NCI-H2029 treated with DMSO at 0.1 percent for 48 hours (cell line): ENCODE measurements at places on chromosomes 13 and 19.

- no peak for DNase-seq
Observed at GRCh38 chr19:43726736-43727592, 11.1 kb downstream of the IRGC start.

GRCh38 chr13:101552786-101553185 lies 100.3 kb downstream of the ITGBL1 start:
- DNase-seq, result no peak

GRCh38 chr19:17420475-17420924 lies 653 bp downstream of the MVB12A start:
- DNase-seq, result no peak

DNA sequence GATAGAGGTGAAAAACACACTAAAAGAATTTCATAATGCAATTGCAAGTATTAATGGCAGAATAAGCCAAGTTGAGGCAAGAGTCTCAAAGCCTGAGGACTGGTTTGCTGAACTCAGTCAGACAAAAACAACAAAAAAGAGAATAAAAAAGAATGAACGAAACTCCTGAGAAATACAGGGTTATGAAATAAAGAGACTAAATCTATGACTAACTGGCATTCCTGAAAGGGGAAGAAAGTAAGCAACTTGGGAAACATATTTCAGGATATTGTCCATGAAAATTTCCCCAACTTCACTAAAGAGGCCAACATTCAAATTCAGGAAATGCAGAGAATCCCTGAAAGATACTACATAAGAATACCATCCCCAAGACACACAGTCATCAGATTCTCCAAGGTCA lies 47.8 kb downstream of the UBL3 start:
- DNase-seq, result no peak

- no peak for DNase-seq
Observed at GRCh38 chr13:101522607-101523006, 70.1 kb downstream of the ITGBL1 start.

DNA sequence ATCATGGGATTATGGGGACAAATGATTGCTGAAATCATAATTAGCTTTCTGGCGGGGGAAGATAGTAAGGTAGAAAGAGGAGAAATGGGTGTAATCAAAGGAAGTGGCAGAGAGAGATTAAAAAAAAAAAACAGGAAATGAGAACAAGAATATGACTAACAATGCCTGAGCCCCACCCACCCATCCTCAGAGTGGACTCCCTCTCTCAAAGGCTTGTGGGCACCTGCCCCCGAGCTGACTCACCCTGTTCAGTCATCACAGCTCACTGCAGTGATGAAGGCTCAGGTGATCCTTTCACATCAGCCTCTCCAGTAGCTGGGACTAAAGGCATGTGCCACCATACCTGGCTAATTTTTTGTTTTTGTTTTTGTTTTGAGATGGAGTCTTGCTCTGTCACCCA lies 26.4 kb upstream of the TPT1 start:
- DNase-seq, result no peak

- no peak for DNase-seq
Observed at GRCh38 chr19:2782329-2782935, 641 bp downstream of the SGTA start.

- DNase-seq, result no peak
Observed at GRCh38 chr13:41502673-41503072, 45.3 kb downstream of the RGCC start.

- DNase-seq, result no peak
Observed at GRCh38 chr13:113802090-113802531, 43.1 kb downstream of the TMEM255B start.

- no peak for DNase-seq
Observed at GRCh38 chr19:6999933-7000332, 21.3 kb downstream of the MBD3L2B start.

- DNase-seq, result no peak
Observed at GRCh38 chr13:103839460-103839859, 773.2 kb upstream of the SLC10A2 start.

DNA sequence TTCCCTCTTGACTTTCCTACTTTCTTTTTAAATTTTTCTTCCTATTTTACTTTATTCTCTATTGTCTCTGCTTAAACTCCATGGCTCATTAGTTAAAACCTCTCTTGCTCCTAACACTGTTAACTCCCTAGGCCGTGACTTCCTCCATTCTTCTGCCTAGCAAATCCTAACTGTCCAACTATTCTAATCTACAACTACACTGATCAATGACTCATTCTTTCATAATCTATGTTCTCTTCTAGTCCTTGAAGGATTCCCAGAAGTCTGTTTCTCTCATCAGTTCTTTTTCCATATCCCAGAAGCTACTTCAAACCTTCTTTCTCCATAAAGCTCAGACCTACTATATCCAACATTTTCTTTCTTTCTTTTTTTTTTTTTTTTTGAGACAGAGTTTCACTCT lies 66.9 kb downstream of the MICU2 start:
- DNase-seq, result no peak

DNA sequence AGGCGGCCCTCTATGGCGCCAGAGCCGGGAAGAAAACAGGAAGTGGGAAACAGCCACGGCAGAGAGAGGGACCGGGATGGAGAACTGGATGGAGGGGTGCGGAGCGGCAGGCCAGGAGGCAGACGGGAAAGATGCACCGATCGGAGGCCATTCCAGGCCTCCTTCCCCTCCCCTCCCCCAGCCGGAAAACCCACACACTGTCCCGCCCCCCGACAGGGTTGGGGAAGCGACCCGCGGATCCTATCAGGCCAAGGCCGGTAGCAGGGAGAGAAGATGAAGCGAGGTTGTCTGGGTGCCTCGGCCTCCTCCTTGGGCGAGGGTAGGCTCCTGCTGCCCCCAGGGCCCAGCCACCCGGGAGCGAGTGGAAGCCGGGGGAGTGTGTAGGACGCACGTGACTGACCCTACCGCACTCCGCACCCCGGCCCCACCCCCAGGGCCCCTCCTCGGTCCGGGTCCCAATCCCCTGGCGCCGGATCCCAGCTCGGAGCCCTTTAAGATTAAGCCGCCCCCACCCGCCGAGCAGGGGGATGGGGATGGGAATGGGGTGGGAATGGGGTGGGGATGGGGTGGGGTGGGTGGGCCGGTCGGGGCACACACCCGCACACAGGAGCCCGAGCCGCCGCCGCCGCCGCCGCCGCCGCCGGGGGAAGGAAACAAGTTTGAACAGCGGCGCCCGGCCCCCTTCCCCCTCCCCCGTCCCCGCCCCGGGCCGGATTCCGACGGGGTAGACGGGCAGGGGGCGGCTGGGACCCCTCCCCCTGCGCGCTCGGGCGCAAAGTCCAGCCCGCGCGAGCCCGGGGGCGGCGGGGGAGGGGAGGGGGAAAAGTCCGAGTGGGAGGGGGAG lies 1.5 kb downstream of the ERF start:
- no peak for DNase-seq

DNA sequence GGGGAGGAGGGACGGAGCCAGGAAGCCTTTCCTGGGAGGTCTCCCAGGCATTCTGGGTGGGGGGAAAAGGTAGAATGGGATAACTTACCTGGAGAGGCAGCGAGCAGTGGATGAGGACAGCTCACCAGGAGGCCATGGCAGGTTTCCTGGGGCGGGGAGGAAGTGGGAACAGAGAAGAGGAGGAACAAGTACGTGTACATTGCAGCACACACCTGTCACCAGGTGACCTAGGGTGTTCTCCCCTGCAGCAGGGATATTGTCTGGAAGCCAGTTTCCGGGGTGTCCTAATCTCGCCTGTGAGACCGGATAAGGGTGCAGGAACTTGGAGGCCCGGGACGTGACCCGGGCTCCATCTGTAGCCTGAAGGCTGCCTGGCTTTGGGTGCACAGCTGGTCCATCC lies at the start of gene FUT3:
Gene FUT3, minus strand, starts transcription at position 148 of the 400 bp plus-strand sequence.
- peak; percentile 45 for DNase-seq

DNA sequence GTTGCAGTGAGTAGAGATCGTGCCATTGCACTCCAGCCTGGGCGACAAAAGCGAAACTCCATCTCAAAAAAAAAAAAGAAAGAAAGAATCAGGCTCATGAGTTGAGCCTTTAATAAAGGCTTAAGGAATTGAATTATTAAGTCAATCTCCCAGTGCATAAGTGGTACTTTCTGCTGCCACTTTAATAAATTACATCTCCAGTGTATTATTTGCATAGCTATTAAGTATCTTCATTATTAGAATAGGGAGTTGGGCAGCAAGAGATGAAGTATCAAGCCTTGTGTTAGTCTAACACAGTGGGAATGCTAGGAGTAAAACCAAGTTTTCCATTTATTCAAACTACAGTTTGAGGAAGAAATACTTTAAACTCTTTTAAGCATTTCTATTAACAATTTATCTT lies 15.6 kb upstream of the FAM124A start:
- DNase-seq, result no peak

DNA sequence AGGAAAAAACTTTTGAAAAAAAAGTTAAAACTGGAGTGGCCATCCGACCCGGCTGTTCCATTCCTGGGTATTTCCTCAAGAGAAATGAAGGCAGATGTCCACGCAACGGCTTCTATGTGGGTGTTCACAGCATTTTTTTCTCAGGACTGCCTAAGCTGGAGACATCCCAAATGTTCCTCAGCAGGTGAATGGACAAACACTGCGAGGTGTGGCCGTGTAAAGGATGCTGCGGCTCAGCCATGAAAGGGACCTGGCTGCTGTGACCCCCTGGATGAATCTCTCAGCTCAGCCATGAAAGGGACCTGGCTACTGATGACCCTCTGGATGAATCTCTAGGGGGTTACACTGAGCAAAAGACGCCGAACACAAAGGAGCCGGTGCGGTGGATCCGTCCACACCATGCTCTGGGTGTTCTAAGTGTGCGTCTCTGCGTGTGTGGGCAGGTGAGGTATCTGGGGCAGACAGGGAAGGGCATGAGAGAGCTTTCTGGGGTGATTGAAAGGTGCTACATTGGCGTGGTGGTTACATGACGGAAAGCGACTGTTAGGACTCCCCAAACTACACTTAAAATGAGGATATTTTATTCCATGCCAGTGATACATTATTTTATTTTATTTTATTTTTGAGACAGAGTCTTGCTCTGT lies 7.2 kb upstream of the ASPDH start:
- DNase-seq, result no peak

GRCh38 chr13:78868991-78869390 lies 210.0 kb upstream of the OBI1 start:
- DNase-seq, result no peak

- DNase-seq, result no peak
Observed at GRCh38 chr13:36528105-36528504, 95.8 kb downstream of the CCNA1 start.
